Heart left ventricle (tissue), 16 donors: ENCODE measurements at places on chromosomes 16 and 17.

- peak; percentile 88 for DNase-seq
Measured at GRCh38 chr16:67244387-67245185, 2.7 kb downstream of the FHOD1 start.

DNA sequence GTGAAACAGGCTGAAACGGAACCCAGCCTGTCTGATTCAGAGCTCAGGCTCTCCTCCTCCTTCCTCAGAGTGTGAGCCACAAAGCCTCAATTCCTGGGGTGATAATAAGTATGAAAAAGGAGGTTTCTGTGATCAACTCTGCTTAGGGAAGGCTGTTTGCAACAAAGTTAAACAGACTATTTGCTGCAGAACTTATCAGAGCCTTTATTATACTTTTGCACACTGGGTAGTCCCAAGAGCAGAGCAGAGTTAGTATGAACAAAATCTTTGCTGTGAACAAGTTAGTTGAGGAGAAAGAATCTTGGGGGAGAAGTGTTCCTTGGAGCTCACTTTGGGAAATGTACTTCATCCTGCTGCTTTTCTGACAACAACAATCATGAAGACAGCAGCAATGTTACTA lies 67.4 kb downstream of the MRM1 start:
- no peak for DNase-seq

GRCh38 chr17:48645639-48646182 lies 19.6 kb upstream of the HOXB9 start:
- no peak for DNase-seq

GRCh38 chr16:72313903-72314302 lies 141.9 kb upstream of the PMFBP1 start:
- no peak for DNase-seq

- no peak for DNase-seq
Measured at GRCh38 chr16:4525069-4525468, 13.5 kb downstream of the CDIP1 start.

GRCh38 chr17:63881935-63882601 lies at the start of gene GH2:
Gene GH2, minus strand, starts transcription at chr17:63881944. Its CDS starts 143 bp downstream, at chr17:63881801.
- DNase-seq: no peak

DNA sequence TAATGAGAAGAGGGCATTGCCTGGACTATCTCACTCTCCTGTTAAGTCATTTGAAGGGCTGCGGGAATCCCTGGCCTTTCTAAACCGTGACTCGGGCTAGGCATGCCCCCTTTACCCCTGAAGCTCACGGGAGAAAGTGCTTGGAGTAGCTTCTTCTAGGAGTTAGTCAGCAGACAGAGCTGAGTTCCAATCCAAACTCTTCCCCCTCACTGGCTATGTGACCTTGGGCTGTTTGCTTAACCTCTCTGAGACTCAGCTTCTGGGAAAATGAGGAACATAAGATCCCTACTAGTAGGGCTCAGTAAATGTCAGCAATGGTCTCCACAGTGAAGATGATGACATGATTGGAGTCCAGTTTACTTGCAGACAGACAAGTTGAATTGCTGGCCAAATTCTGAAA lies 5.7 kb upstream of the B9D1 start:
- DNase-seq: no peak
